ENCODE measurements at places on chromosomes 5 and 9. TPM values are rescaled to one million over a fixed set of nuclear protein-coding genes. Genes with fewer than 3 reads are reported as not detected.

DNA sequence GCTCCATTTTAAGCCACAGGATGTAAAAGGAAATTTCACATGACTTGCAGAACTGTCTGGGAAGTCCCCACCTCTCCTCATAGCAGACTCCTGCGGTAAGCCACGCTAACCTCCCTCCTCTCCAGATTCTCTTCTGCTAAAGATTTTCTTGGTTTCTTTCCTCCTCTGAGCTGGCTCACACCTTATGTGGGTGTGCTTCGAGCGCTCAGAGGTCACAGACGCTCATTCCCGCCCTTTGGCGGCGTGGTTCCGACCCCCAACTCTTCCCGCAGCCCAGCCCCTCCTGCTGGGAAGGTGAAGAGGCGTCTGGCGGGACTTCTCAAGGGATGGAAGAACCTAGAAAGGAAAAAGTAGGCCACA is 32.9 kb upstream of the CDK20 start:
- H3K36me3 ChIP-seq: no peaks in the 10 kb centered on the region
- H3K4me3 ChIP-seq: no peak overlapping the region
- no peaks in the 10 kb centered on the region for H3K27me3 ChIP-seq
- no peak overlapping the region for H3K27ac ChIP-seq

- no peak for DNase-seq
- H3K4me1 ChIP-seq: peaks cover 11% of the 10 kb centered on the region
- no peak overlapping the region for H3K4me3 ChIP-seq
These were observed 110.7 kb upstream of the EFNA5 start for GRCh38 chr5:107781451-107781850.

Gene ICE1
- total RNA-seq: 16.5 TPM

DNA sequence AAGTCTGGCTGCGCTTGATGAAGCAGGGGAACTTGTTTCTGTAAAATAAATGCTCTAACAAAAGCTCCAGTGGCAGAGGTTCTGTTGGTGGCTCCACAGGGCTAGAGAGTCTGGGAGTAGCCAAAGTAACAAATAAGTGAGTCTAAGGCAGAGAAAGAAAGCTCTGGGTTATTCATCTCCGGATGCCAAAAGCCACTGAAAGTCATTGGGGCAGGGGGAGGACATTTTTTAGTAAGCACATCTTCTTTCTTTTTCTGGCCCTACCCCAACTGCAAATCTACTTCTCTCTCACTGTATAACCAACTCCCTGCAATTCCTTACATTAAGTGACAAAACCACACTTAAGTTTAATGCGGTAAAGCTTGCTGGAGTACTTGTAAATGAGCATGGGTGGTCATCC is 141.6 kb downstream of the INSYN2B start:
- H3K4me3 ChIP-seq: no peak overlapping the region
- no peak overlapping the region for H3K27ac ChIP-seq
- no peaks in the 10 kb centered on the region for H3K27me3 ChIP-seq
- H3K36me3 ChIP-seq: no peaks in the 10 kb centered on the region

DNA sequence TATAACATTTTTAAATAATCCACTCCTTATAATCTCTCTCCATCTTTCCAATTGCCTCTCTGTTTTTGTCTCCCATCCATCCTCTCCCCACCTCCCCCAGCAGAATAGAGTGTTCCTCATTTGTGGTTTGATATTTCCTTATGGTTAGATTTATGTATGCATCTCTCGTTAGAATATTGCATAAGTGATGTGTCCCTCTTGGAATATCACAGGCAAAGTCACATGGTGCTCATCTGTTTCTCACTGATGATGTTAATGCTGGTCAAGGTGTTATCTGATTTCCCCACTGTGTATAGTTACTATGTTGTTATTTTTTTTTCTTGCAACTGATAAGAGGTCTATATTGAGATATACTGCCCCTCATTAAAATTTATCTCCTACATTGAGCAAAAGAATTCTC is 3.1 kb upstream of the LRRC70 start:
- no peak overlapping the region for H3K4me3 ChIP-seq
- no peaks in the 10 kb centered on the region for H3K27me3 ChIP-seq
- no peak overlapping the region for H3K27ac ChIP-seq
- DNase-seq: no peak
- no peaks in the 10 kb centered on the region for H3K4me1 ChIP-seq

Gene CD180
- not detected for total RNA-seq

Gene PPP2R2B
- 14.1 TPM for total RNA-seq

GRCh38 chr5:157592594-157592993 is 17.0 kb upstream of the ADAM19 start:
- no peaks in the 10 kb centered on the region for H3K36me3 ChIP-seq
- H3K4me1 ChIP-seq: no peaks in the 10 kb centered on the region
- DNase-seq: no peak
- no peak overlapping the region for H3K27ac ChIP-seq
- no peak overlapping the region for H3K4me3 ChIP-seq

- peak; percentile 65 for DNase-seq
- H3K27me3 ChIP-seq: no peaks in the 10 kb centered on the region
- no peaks in the 10 kb centered on the region for H3K4me1 ChIP-seq
These were observed 22.8 kb upstream of the FOXB2 start for GRCh38 chr9:76996700-76997099.

Gene GFI1B
- 0.07 TPM for total RNA-seq

DNA sequence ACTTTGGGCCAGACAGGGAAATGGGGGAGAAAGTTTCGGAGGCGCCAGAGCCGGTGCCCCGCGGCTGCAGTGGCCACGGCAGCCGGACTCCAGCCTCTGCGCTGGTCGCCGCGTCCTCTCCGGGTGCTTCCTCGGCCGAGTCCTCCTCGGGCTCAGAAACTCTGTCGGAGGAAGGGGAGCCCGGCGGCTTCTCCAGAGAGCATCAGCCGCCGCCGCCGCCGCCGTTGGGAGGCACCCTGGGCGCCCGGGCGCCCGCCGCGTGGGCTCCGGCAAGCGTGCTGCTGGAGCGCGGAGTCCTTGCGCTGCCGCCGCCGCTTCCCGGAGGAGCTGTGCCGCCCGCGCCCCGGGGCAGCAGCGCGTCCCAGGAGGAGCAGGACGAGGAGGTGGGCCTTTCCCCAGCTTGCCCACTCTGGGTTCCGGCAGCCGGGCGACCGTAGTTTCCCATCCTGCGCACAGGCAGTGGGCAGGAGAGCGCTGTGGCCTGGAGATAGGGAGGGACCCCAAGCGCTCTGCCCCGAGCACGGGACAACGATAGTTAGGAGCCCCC is 516 bp downstream of the MAST4 start:
- peak; percentile 58 for DNase-seq
- peaks cover 52% of the 10 kb centered on the region for H3K27me3 ChIP-seq
- H3K4me3 ChIP-seq: peak overlapping the region; percentile 59
- H3K27ac ChIP-seq: no peak overlapping the region
- no peaks in the 10 kb centered on the region for H3K36me3 ChIP-seq
- no peaks in the 10 kb centered on the region for H3K4me1 ChIP-seq

Gene PCDHB8
- 20.8 TPM for total RNA-seq

GRCh38 chr5:179422213-179422855 is 77.1 kb upstream of the ADAMTS2 start:
- no peaks in the 10 kb centered on the region for H3K4me1 ChIP-seq
- H3K27me3 ChIP-seq: no peaks in the 10 kb centered on the region
- H3K27ac ChIP-seq: no peak overlapping the region

Gene TMEM174
- total RNA-seq: not detected
